Hepatocyte (in vitro differentiated cells): ENCODE measurements at places on chromosomes 2 and 18. TPM values are rescaled to one million over a fixed set of nuclear protein-coding genes. Genes with fewer than 3 reads are reported as not detected.

- no peak overlapping the region for H3K4me3 ChIP-seq
- no peaks in the 10 kb centered on the region for H3K36me3 ChIP-seq
- no peaks in the 10 kb centered on the region for H3K27me3 ChIP-seq
- H3K27ac ChIP-seq = peak overlapping the region; percentile 7
Measured at GRCh38 chr2:152646775-152647174, 70.5 kb downstream of the PRPF40A start.

GRCh38 chr2:47486841-47487497 is 84.0 kb downstream of the MSH2 start:
- no peaks in the 10 kb centered on the region for H3K27me3 ChIP-seq
- H3K27ac ChIP-seq = no peak overlapping the region
- H3K4me1 ChIP-seq = peaks cover 5% of the 10 kb centered on the region
- no peak overlapping the region for H3K4me3 ChIP-seq

GRCh38 chr2:228367356-228367755 is 185.9 kb upstream of the SPHKAP start:
- H3K27ac ChIP-seq = no peak overlapping the region
- DNase-seq = no peak
- no peak overlapping the region for H3K4me3 ChIP-seq
- peaks cover 3% of the 10 kb centered on the region for H3K4me1 ChIP-seq
- H3K36me3 ChIP-seq = no peaks in the 10 kb centered on the region
- no peaks in the 10 kb centered on the region for H3K27me3 ChIP-seq

DNA sequence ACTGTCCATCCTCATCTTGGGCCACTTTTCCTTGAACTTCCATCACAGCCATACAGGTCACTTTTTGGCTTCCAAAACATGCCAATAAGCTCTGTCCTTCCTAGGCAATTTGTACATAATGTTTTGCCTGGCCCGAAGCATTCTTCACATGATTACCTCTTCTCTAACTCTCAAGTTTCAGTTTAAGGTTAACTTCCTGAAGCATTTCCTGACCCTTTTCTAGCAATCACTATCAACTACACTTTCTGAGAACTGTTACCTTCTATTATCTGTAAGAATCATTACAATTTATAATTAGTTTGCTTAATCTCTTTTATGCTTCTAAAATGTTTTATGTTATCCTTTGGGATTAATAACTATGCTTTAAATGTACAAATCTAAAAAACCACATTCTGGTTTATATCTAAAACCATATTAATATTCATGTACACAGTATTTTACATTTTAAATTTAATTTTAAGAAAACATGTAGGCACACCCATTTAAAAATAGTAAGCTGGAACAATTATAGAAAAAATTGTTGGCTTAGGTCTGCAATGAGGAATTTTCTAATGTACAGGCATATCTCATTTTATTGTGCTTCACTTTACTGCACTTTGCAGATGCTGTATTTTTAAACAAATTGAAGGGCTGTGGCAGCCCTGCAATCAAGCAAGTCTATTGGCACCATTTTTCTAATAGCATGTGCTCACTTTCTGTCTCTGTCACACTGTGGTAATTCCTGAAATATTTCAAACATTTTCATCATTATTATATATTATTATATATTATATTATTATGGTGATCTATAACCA is 76.4 kb downstream of the C2orf74 start:
- no peak overlapping the region for H3K27ac ChIP-seq
- no peaks in the 10 kb centered on the region for H3K27me3 ChIP-seq

DNA sequence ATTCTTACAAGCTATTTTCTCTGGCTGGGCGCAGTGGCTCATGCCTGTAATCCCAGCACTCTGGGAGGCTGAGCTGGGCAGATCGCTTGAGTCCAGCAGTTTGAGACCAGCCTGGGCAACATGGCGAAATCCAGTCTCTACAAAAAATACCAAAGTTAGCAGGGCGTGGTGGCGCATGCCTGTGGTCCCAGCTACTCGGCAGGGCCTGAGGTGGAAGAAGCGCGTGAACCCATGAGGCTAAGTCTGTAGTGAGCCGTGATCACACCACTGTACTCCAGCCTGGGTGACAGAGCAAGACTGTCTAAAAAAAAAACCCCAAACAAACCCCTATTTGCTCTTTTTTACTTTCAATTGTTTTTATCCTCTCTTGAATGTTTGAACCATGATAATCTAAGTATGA is 37.0 kb downstream of the PPP4R1 start:
- H3K4me1 ChIP-seq = peaks cover 8% of the 10 kb centered on the region
- H3K27ac ChIP-seq = no peak overlapping the region
- no peak for DNase-seq
- H3K36me3 ChIP-seq = no peaks in the 10 kb centered on the region
- H3K27me3 ChIP-seq = no peaks in the 10 kb centered on the region

- H3K27ac ChIP-seq = no peak overlapping the region
- no peak for DNase-seq
- no peaks in the 10 kb centered on the region for H3K27me3 ChIP-seq
- H3K4me3 ChIP-seq = no peak overlapping the region
Measured at GRCh38 chr18:12113999-12114646, 20.5 kb downstream of the ANKRD62 start.

DNA sequence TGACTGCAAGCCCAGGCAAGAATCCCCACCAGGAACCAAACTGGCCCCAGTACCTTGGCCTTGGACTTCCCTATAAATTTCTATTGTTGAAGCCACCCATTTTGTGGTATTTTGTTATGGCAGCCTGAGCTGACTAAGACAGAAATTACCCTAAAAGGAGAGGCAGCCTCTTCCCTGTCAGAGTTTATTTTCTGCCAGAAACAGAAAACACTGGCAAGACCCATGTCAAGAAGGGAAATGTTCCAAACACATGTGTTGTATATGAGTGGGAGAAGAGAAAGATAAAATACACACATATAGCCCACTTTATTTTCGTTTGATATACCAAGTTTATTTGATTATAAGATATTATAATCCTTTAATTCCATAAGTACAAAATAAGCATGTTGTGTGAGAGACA is 225.1 kb upstream of the FSHR start:
- H3K27ac ChIP-seq = no peak overlapping the region
- H3K36me3 ChIP-seq = no peaks in the 10 kb centered on the region
- H3K4me1 ChIP-seq = no peaks in the 10 kb centered on the region
- H3K27me3 ChIP-seq = no peaks in the 10 kb centered on the region
- DNase-seq = no peak

DNA sequence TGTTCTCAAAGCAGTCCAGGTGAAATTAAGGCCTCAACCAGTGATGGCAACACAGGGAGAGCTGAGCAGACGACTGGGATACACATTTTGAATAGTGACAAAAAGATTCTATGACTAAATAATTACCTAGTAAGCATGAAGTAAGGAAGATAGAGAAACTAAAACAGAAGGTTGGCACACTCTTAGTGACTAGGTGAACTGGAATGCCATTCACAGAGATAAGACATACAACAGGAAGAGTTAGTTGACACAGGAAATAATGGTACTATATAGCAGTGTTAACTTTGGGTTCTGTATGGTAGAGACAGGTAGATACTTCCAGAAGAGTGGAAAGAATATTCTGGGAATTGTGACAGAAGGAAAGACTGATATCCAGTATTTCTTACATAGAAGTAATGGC is 181.8 kb upstream of the NT5C1B start:
- no peaks in the 10 kb centered on the region for H3K36me3 ChIP-seq
- DNase-seq = no peak
- H3K4me1 ChIP-seq = no peaks in the 10 kb centered on the region
- no peak overlapping the region for H3K27ac ChIP-seq
- H3K4me3 ChIP-seq = no peak overlapping the region

DNA sequence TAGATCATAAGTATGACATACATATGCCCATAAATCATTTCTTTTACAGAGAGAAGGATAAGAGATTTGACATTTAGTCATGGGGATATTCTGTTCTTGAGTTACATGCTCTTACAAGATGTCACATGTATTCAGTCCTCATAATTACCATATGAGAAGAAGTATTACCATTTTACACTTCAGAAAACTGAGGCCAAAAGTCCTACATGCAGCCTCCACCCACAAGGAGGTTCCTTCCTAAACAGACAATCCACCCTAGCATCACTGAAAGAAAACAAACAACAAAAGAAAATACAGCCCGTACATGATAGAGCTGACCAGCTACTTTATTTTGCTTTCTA is 335.1 kb downstream of the SETBP1 start:
- H3K27me3 ChIP-seq = no peaks in the 10 kb centered on the region
- peaks cover 27% of the 10 kb centered on the region for H3K4me1 ChIP-seq
- H3K36me3 ChIP-seq = no peaks in the 10 kb centered on the region
- H3K27ac ChIP-seq = peak overlapping the region; percentile 75
- H3K4me3 ChIP-seq = no peak overlapping the region

GRCh38 chr18:24805156-24805555 is 344.7 kb downstream of the HRH4 start:
- no peak overlapping the region for H3K27ac ChIP-seq
- H3K4me3 ChIP-seq = no peak overlapping the region
- no peaks in the 10 kb centered on the region for H3K36me3 ChIP-seq
- H3K4me1 ChIP-seq = no peaks in the 10 kb centered on the region
- H3K27me3 ChIP-seq = no peaks in the 10 kb centered on the region
- DNase-seq = no peak

DNA sequence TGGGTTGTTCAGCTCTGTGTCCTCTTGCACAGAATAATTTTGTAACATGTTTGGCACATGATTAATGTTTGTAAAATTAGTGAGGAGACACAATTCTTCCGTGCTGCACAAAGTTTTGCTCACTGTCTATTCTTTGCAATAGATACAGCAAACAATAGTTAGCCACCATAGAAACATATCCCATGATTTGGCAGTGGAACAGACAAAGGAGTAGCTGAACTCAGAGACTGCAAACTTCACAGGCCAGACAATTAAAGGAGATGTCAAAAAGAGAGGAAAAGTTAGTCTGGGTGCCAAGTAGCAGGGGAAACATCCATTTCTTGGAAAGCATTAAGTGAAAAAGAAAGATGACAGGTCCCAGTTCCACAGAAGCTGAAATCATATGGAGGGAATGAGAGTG is 267.4 kb upstream of the NRXN1 start:
- no peak for DNase-seq
- H3K36me3 ChIP-seq = no peaks in the 10 kb centered on the region
- H3K27ac ChIP-seq = no peak overlapping the region
- no peak overlapping the region for H3K4me3 ChIP-seq
- H3K27me3 ChIP-seq = no peaks in the 10 kb centered on the region

Gene RUFY4
- 0.10 and 0.44 TPM in 2 replicates for total RNA-seq

Gene SNRPD1
- total RNA-seq = 15.5 and 15.7 TPM in 2 replicates

Gene COA5
- total RNA-seq = 50.7 and 58.4 TPM in 2 replicates
